Activated CD8-positive, alpha-beta memory T cell treated with anti-CD3 and anti-CD28 coated beads, Interleukin-2, amount 10 ng/mL, durations not matched to agents 7 days and 5 days (primary cell): ENCODE measurements at places on chromosomes 11 and 22.

DNA sequence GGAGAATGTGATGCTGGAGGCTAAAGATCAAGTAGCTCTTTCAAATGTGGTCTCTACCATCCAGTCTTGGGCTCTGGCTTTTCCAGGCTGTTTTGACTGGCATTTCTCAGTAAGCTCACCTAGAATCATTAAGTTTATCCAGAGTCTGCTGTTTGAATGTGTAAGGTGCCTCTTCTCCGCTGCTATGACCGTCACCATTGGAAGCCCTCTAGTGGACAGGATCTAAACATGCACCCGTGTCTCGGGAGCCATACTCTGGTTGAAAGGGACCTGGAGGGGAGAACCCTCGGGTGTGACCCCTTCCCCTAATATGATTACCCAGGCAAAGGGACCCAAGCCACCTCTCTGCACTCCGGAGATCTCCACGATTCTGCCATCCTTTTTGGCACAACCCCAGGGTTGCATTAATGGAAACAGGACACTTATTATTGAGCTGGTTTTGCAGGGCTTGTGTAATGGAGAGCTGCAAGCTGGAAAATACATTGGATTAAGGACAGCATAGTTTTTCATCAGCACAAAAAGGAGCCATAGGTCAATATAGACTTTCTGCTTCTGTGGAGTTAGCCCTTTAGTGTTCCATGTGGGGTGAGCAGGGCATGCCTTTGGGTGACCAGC is 191.0 kb upstream of the LARGE1 start:
- DNase-seq: no peak

GRCh38 chr11:19574916-19575315 is 137.7 kb upstream of the NAV2 start:
- no peaks in the 10 kb centered on the region for H3K4me1 ChIP-seq
- no peak for DNase-seq
- no peaks in the 10 kb centered on the region for H3K36me3 ChIP-seq
- H3K27me3 ChIP-seq: peaks cover 5% of the 10 kb centered on the region
- no peak overlapping the region for H3K4me3 ChIP-seq

GRCh38 chr11:69386594-69387408 is 92.8 kb downstream of the MYEOV start:
- H3K4me3 ChIP-seq: no peak overlapping the region
- H3K36me3 ChIP-seq: no peaks in the 10 kb centered on the region
- peaks cover 2% of the 10 kb centered on the region for H3K4me1 ChIP-seq
- no peak for DNase-seq

- H3K4me3 ChIP-seq: no peak overlapping the region
- no peak for DNase-seq
- H3K36me3 ChIP-seq: no peaks in the 10 kb centered on the region
- H3K27ac ChIP-seq: no peak overlapping the region
Observed at GRCh38 chr11:111155021-111155420, 90.5 kb upstream of the POU2AF2 start.

DNA sequence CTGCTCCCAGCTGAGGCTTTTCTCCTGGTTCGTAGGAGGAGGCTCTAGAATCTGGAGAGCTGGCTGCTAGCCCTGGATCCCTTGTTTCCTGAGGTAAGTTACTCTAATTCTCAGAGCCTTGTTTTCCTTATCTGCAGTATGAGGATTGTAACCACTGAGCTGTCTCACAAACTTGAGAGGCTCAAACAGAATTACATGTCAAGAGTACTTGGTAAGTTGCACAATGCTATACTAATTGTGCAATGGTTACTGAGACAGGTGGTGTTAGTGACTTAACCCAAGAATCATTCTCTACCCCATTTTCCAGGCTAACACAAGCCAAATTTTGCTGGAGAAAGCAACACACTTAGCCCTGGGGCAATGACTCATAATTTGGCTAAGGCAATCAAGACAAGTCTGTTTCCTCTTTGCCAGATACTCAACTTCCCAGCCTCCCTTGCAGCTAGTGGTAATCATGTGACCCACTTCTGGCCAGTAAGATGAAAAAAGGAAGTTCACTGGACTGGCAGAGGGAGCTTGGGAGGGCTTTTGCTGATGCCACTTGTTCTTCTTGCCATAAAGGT is 348.0 kb downstream of the TENM4 start:
- H3K4me1 ChIP-seq: no peaks in the 10 kb centered on the region
- DNase-seq: no peak
- no peak overlapping the region for H3K4me3 ChIP-seq
- H3K36me3 ChIP-seq: no peaks in the 10 kb centered on the region
- H3K27me3 ChIP-seq: no peaks in the 10 kb centered on the region
- H3K27ac ChIP-seq: no peak overlapping the region

DNA sequence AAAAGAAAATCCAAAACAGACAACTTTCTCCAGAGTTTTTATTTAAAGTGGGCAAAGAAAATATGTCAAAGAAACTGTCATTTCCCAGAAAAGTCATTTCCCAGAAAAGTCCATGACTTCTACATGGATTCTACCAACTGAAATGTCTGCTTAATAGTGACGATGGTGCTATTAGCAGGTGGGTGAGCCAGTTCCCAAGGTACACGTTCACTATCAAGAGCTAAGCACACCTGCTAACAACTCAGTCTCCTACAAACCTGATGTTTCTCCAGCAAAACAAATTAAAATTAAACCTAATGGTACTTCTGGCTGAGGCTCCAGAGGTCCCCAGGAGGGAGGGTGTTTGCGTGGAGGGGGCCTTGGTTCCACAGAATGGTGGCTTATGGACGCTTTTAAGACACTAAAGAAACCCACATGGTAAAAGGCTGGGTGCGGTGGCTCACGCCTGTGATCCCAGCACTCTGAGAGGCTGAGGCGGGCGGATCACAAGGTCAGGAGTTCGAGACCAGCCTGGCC is 26.8 kb downstream of the POU2AF1 start:
- no peak overlapping the region for H3K27ac ChIP-seq
- H3K4me3 ChIP-seq: no peak overlapping the region
- peaks cover 14% of the 10 kb centered on the region for H3K27me3 ChIP-seq
- no peaks in the 10 kb centered on the region for H3K36me3 ChIP-seq
- no peaks in the 10 kb centered on the region for H3K4me1 ChIP-seq

DNA sequence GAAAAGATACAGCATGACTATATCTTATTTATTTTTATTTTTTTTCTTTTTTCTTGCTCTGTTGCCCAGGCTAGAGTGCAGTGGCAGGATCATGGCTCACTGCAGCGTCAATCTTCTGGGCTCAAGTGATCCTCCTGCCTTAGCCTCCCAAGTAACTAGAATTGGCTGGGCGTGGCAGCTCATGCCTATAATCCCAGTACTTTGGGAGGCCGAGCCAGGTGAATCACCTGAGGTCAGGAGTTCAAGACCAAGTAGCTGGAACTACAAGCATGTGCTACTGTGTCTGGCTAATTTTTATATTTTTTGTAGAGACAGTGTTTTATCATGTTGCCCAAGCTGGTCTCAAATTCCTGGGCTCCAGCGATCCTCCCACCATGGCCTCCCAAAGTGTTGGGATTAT is 28.3 kb upstream of the CCDC134 start:
- H3K36me3 ChIP-seq: no peaks in the 10 kb centered on the region
- peaks cover 7% of the 10 kb centered on the region for H3K4me1 ChIP-seq
- peaks cover 3% of the 10 kb centered on the region for H3K27me3 ChIP-seq
- DNase-seq: no peak
- H3K4me3 ChIP-seq: no peak overlapping the region
- H3K27ac ChIP-seq: no peak overlapping the region

GRCh38 chr11:34063061-34063795 is 11.7 kb downstream of the CAPRIN1 start:
- H3K4me3 ChIP-seq: no peak overlapping the region
- no peaks in the 10 kb centered on the region for H3K27me3 ChIP-seq
- peak overlapping the region; percentile 10 for H3K27ac ChIP-seq
- H3K36me3 ChIP-seq: peaks cover 42% of the 10 kb centered on the region

- H3K4me3 ChIP-seq: no peak overlapping the region
- no peaks in the 10 kb centered on the region for H3K4me1 ChIP-seq
- H3K27me3 ChIP-seq: no peaks in the 10 kb centered on the region
- H3K27ac ChIP-seq: no peak overlapping the region
Observed at GRCh38 chr11:110985547-110985946, 260.0 kb upstream of the POU2AF2 start.

GRCh38 chr11:35367491-35367890 is 51.9 kb downstream of the SLC1A2 start:
- H3K36me3 ChIP-seq: no peaks in the 10 kb centered on the region
- H3K27me3 ChIP-seq: no peaks in the 10 kb centered on the region
- H3K4me1 ChIP-seq: no peaks in the 10 kb centered on the region
- no peak overlapping the region for H3K4me3 ChIP-seq
- H3K27ac ChIP-seq: no peak overlapping the region

GRCh38 chr11:47143322-47143721 is 33.4 kb downstream of the ARFGAP2 start:
- no peak overlapping the region for H3K4me3 ChIP-seq
- H3K27ac ChIP-seq: no peak overlapping the region
- no peaks in the 10 kb centered on the region for H3K27me3 ChIP-seq
- no peak for DNase-seq
- peaks cover 2% of the 10 kb centered on the region for H3K4me1 ChIP-seq

DNA sequence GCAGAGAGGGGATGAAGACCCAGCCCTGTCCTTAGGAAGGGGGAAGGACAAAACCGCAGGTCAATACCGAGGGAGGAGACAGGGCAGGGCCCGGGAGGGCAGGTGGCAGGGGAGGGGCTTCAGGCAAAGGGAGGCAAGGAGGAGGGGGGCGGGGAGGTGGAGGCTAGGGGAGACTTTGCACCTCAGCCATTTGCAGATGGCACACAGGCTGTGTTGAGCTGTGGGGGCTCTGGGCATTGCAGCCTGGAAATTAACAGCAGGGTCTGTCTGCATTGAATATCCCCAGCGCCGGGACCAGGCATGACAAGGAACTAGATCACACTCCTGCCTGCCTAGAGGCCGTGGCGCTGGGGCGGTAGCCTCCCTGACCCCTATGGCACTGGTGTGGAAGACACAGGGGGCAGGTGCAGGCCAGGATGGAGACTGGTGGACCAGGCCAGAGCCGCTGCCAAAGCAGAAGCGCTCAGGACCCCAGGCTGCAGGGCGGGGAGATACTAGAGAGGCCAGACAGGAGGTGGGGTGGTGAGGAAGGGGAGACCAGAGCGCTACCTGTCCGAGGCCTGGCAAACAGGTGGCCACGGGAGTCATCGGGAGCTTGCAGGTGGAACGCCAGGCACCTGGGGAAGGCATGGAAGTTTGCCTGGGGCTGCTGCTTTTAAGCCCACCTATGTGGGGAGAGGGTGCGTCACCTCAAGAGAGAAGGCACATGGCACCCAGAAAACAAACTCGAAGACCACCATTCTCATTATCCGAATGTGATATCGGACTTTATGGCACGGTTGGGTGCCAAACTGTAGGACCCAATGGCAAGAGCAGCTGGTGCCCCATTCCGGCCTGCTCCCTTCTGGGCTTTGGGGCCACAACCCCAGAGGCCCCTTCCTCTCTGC is 11.5 kb downstream of the CBX6 start:
- H3K27me3 ChIP-seq: peaks cover 10% of the 10 kb centered on the region
- no peak overlapping the region for H3K4me3 ChIP-seq
- peaks cover 2% of the 10 kb centered on the region for H3K4me1 ChIP-seq

DNA sequence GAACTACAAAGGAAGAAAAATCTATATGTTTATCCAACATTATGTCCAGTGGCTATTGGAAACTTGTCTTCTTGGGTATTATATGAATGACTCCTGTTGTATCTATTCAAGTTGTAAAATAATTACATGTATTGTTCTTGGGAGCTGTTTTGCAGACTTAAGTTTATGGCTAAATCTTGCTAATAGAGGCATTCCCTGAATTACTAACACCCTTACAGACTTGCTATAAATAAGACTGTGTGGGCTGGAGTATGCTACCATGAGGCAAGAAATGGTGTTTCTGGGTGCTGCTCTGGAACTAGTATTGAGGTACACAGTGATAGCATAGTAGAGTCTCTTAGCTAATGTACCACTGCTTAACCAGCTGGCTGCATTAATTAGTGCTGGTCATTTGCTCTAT is 155.1 kb downstream of the HIPK3 start:
- H3K27ac ChIP-seq: no peak overlapping the region
- no peak overlapping the region for H3K4me3 ChIP-seq
- peaks cover 39% of the 10 kb centered on the region for H3K27me3 ChIP-seq
- no peaks in the 10 kb centered on the region for H3K4me1 ChIP-seq

DNA sequence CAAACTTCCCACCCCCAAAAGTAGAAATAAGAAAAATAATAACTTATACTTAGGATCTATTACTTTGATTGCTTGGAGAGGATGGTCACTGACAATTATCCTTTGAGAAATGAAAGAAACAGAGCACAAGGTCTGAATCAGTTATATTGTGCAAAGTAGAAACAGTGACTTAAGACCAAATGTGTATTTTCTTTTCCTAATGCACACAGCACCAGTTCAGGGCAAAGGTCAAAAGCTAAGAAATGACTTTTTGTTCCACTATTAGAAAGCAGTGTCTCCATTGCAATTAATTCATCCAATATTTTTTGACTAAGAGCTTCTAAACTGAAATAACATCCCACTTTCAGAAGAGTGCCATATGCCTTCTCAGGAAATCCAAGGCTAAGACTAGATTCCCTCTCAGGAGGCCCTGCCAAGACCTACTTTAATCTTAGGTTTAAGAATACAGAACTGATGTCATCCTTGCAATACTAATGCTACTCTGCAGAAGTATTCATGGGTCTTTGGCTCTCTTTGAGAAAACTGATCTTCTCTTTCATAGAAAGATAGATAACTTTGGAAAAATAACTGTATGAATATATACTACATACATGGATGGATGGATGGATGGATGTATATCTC is 147.0 kb downstream of the APOL5 start:
- no peak overlapping the region for H3K4me3 ChIP-seq
- peaks cover 2% of the 10 kb centered on the region for H3K27me3 ChIP-seq
- no peaks in the 10 kb centered on the region for H3K36me3 ChIP-seq
- DNase-seq: no peak

- H3K27me3 ChIP-seq: no peaks in the 10 kb centered on the region
- peaks cover 18% of the 10 kb centered on the region for H3K36me3 ChIP-seq
- no peak for DNase-seq
- H3K4me3 ChIP-seq: no peak overlapping the region
- H3K27ac ChIP-seq: no peak overlapping the region
Observed at GRCh38 chr11:27496461-27496860, 10.1 kb downstream of the LIN7C start.

- H3K4me3 ChIP-seq: no peak overlapping the region
- H3K27ac ChIP-seq: no peak overlapping the region
- DNase-seq: peak; percentile 53
- H3K36me3 ChIP-seq: no peaks in the 10 kb centered on the region
- peaks cover 13% of the 10 kb centered on the region for H3K27me3 ChIP-seq
- no peaks in the 10 kb centered on the region for H3K4me1 ChIP-seq
Observed at GRCh38 chr11:94897330-94897768, 76.0 kb downstream of the CWC15 start.
